Chondrocyte (in vitro differentiated cells): ENCODE measurements at places on chromosomes 5 and 9. TPM values are rescaled to one million over a fixed set of nuclear protein-coding genes. Genes with fewer than 3 reads are reported as not detected.

DNA sequence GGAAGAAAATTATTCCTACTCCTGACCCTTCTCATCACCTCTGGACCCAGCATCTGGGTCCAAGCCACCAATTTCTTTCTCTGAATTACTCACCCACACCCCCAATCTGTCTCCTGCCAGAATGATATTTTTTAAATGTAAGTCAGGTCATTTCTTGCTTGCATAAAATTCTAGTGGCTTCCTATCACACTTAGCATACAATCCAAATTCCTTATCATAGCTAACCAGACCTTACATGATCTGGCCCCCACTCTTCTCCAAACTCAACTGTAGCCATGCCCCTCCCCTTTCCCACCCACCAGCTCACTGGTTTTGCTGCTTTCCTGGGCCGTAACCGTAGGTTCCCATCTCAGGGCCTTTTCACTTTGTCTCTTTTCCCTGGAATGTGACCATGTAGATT is 15.2 kb downstream of the HTR4 start:
- H3K27ac ChIP-seq, result no peak overlapping the region
- no peaks in the 10 kb centered on the region for H3K4me1 ChIP-seq
- DNase-seq, result no peak
- H3K36me3 ChIP-seq, result no peaks in the 10 kb centered on the region
- H3K27me3 ChIP-seq, result peaks cover 21% of the 10 kb centered on the region

Gene ARSI
- total RNA-seq, result 1.9 to 2.4 TPM (median 2.4 TPM) in 3 replicates

DNA sequence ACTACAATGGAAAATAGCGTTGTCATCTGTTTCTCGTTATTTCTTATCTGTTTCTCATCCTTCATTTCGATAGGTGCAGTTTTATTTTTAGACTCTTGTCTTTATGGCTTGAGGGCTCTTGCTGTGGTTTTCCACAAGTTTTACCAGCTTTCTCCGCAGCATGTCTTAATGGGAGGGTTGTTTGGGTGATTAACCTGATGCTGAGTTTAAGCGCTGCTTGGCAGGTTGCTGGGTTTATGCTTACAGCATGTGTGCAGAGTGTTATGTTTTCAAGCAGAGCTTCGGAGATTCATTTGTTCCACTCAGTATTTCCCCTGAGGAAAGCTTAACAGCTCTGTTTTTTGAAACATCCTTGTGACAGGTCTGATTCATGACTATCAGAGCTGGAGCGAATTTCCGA is 154.0 kb downstream of the SLC12A2 start:
- H3K27ac ChIP-seq, result no peak overlapping the region
- DNase-seq, result no peak
- H3K4me1 ChIP-seq, result peaks cover 19% of the 10 kb centered on the region
- H3K36me3 ChIP-seq, result no peaks in the 10 kb centered on the region
- H3K27me3 ChIP-seq, result peaks cover 12% of the 10 kb centered on the region
- H3K4me3 ChIP-seq, result no peak overlapping the region

Gene FRRS1L
- 3.6 to 5.3 TPM (median 4.1 TPM) in 3 replicates for total RNA-seq

GRCh38 chr9:110575169-110575568 is 4.4 kb downstream of the SVEP1 start:
- H3K27me3 ChIP-seq, result peaks cover 2% of the 10 kb centered on the region
- no peak for DNase-seq
- no peak overlapping the region for H3K27ac ChIP-seq
- peaks cover 31% of the 10 kb centered on the region for H3K4me1 ChIP-seq
- H3K36me3 ChIP-seq, result no peaks in the 10 kb centered on the region

GRCh38 chr5:81633471-81633870 is 117.4 kb downstream of the SSBP2 start:
- no peak overlapping the region for H3K27ac ChIP-seq
- H3K36me3 ChIP-seq, result no peaks in the 10 kb centered on the region
- no peak overlapping the region for H3K4me3 ChIP-seq
- H3K27me3 ChIP-seq, result no peaks in the 10 kb centered on the region
- peaks cover 2% of the 10 kb centered on the region for H3K4me1 ChIP-seq
- no peak for DNase-seq
